ENCODE measurements at places on chromosomes 3 and 15.

DNA sequence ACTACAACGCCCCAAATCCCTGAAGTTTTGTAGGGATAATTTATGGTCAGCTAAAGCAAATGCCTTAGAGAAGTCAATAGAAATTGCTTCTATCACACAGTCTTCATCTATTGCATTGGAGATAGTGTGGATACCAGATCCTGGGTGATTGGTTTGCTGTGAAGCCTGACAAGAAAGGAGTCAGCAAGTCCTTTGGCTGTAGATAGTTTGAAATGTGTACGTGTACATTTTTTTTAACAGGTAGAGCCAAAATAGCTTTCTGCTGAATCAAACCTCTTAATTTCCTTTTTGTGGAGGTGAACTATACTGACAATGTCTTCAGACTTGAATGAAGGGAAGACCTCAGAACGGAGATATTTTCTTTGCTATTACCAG lies 312.3 kb downstream of the ZBBX start:
- no peak for DNase-seq

- DNase-seq = no peak
These were observed 10.3 kb downstream of the NCBP2 start for GRCh38 chr3:196931828-196932587.

- DNase-seq = no peak
These were observed 74.8 kb downstream of the PPM1L start for GRCh38 chr3:160830796-160831195.

DNA sequence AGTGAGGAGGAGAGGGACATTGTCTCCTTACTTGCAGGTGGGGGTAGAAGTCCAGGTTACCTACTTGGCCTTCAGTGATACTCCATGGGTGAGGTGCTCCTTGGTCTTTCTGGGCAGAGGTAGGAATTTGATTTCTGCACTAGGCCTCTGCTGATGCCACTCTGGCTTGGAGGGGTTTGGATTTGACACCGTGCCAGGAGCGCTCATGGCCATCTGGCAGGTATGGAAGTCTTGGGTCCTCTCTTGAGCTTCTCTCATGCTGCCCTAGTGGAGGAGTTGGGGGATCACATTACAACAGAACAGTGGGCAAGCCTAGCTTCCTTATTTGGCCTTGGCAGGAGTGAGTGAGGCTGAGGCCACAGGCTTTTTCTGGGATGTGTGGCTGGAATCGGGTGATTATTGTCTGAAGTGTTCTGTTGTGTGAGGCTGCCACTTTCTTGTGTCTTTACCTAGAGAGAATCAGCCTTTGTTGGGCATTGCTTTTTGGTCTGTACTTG lies 525.0 kb downstream of the GABRG3 start:
- DNase-seq = no peak

- no peak for DNase-seq
These were observed 3.0 kb upstream of the LPP start for GRCh38 chr3:188150982-188151381.

GRCh38 chr15:33113666-33114373 lies 80.7 kb downstream of the FMN1 start:
- DNase-seq = no peak

GRCh38 chr3:128498901-128499530 lies 6.0 kb upstream of the GATA2 start:
- DNase-seq = no peak

DNA sequence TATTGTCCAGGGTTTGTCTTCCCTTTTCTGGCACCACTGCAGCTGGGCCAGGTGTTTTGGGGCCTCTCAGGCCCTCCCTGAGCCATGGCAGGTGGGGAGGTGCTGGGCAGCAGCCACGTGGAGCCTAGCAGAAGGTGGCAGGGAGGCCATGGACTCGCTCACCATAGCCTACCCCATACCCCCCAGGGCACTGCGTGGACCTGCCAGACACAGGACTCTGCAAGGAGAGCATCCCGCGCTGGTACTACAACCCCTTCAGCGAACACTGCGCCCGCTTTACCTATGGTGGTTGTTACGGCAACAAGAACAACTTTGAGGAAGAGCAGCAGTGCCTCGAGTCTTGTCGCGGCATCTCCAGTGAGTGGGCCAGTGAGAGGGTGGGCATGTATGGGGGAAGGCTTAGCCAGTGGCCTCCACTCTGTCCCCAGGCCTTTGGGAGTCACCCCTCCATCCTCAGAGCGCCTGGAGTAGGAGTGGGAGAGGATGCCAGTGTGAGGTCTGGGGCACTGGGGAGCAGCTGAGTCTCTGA lies 11.9 kb downstream of the SPINT1 start:
- no peak for DNase-seq

DNA sequence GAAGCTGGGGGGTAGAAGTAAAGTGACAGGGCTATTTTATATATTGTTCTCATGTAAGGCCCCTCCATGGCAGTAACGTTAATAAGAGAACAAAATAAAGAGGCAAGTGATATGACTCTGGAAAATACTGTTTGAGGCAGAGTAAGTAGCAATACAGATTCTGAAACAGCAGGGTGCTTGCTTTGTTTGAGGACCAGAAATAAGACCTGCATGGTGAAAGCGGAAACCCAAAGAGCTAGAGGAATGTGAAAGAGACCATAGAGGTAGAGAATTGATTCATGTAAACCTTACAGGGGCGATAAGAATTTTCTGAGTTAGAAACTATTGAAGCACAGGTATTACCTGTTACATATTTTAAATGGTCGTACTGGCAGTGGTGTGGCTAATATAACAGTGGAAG lies 1517.1 kb downstream of the SI start:
- DNase-seq = no peak

GRCh38 chr3:106004826-106005225 lies 136.0 kb upstream of the CBLB start:
- DNase-seq = no peak

- no peak for DNase-seq
These were observed 119.5 kb upstream of the TMCO5A start for GRCh38 chr15:37814847-37815515.

DNA sequence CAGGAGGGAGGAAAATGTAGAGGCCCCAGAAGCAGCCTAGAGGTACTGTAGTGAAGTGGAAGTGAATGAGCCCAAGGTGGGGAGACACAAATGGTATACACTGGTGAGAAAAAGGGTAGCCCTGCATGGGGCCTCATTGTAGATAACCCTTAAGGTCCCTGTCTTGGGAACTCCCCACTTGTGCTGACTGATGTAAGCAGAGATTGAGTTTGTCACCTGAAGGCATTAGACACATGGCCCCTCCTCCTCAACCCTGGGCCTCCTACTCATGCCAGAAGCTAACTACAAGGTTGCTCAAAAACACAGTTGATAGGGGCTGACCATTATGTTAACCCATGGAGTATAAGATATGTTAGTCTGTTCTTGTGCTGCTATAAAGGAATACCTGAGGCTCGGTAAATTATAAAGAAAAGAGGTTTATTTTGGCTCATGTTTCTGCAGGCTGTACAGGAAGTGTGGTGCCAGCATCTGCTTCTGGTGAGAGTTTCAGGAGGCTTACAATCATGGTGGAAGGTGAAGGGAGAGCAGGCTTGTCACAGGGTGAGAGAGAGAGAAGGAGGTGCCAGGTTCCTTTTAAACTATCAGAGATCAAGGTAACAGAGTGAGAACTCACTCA lies 84.6 kb upstream of the RNU6-1 start:
- no peak for DNase-seq

- no peak for DNase-seq
These were observed 290.4 kb upstream of the STT3B start for GRCh38 chr3:31242026-31242960.

DNA sequence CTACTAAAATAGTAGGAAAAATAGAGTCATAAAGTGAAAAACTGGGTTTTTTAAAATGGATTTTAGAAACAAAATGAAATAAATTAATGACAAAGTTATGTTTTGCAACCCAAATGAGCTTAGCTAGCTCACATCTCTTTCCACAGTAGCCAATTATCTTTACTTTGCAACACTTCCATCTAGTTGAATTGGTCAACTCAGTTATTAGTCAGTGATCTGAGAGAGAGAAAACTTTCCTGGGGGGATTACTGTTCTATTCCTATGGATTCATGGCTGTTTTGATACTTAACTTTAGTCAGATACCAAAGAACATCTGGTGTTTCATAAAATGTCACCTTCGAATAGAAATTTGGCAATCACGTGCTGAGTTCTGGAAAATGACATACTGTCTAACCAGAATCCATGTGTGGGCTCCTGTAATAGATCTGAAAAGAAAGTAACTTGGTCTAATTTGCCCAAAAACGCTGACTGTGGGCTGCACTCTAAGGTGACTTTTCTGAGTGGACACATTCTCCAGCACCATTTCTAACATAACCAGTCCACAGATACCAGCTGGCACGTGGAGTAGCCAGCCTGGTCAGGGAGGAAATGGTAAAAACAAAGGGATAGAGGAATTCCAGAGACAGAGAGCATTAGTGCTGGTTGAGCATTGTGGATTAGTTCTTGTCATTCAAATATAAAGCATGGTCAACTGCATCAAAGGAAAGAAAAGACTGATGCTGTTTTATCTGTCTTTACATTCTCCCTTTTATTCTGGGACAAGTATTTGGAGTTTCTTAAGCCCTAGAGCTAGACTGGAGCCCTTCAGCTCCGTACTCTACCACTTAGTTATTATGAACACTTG lies 45.2 kb upstream of the CCDC80 start:
- DNase-seq = no peak

DNA sequence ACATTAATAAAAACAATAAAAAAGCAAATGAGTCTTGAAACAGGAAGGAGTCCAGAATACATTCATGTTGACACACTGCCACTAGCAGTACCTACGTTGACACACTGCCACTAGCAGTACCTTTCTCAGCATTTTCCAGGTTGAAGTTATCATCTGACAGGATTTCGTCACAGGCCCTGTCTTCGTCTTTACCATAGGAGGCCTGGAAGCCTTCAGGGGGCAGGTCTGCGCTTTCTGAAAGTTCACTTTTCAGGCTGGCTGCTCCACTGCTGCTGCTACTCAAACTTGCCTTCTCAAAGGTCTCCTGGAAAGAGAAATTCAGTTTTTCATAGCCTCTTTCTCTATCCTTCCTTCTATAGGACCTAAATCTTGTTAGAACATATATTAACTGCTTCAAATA lies 194.7 kb downstream of the NEK10 start:
- DNase-seq = no peak

DNA sequence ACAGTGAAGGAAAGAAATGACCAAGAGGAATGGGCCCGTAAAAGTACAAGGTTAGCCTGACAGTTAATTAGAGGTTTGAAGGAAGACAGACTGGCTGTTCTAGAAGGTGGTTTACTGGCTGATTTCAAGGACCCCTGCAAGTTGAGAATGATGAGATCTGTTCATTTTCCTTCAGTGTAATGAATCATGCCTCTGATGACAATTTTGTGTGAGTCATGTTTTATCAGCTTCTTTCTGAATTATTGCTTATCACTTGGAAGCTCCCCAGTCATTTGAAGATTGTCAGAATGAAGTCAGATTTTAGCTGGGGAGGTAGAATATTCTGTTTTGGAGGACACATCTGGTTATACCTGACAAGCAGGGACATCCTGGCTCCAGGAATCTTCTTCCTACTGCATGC lies 50.6 kb downstream of the DRD3 start:
- DNase-seq = no peak

DNA sequence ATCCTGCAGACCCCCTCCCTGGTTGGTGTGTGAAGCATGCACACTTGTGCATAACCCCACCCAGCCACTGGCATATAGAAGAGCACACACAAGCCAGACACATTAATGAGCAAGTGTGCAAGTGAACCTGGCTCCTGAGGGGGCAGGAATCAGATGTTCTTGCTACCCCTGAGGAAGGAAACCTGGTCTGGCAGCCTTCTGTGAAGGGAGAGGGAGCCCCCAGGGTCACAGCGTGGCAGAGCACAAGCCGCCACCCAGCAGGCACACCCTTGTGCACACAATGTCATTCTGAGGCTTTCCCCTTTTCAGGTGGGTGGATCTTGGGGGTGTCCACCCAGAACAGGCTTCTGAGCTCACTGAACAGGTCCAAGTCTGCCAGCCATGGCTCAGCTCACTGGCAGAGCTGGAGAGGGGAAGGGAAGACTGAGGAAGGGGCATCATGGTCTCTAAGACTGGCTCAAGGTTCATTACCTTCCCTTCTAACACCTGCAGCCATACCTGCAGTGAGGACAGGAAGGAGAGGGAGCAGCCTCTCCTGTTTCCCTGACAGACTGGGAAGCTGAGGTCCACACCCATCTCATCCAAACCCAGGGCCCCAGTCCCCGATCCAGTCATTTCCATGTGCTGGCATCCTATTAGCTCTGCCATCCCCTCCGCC lies 31.6 kb upstream of the SEMA3F start:
- DNase-seq = no peak

- DNase-seq = no peak
These were observed 15.8 kb downstream of the IGSF11 start for GRCh38 chr3:119018690-119019463.

DNA sequence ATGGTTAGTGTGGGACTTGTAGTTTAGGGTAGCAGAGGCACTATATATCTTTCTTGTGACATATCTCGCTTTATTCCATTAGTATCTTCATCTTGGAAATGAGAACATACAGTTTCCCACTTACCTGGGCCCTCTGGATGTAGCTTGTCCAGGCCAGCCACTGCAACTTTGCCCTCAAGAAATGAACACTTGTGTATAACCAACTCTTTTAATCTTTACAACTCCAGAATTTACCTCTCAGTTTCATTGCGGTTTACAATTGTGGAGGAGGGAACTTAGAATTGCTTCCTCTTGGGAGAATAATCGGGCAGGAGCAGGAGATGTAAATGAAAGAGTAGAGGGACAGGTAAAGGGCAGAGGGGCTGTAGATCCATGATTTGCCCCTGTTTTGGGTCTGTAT lies 18.4 kb upstream of the TRA2B start:
- DNase-seq = no peak

DNA sequence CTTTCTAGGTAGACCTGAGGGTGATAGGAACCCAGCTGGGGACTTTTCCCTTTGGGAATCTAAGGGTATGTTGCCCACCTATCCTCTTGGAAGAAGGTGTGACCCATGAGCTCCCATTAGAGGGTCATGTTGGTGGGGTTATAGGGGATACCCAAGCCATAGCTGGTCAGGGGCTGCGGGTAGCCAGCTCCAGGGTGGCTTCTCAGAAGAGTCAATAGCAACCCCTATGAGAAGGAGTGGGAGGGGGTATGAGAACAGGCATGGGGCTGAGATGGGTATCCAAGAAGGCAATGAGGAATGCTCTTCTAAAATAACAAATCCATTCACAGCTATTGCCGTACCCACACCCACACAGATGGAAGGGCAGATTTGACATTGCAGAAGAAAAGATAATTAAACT lies 217.8 kb downstream of the UACA start:
- no peak for DNase-seq

DNA sequence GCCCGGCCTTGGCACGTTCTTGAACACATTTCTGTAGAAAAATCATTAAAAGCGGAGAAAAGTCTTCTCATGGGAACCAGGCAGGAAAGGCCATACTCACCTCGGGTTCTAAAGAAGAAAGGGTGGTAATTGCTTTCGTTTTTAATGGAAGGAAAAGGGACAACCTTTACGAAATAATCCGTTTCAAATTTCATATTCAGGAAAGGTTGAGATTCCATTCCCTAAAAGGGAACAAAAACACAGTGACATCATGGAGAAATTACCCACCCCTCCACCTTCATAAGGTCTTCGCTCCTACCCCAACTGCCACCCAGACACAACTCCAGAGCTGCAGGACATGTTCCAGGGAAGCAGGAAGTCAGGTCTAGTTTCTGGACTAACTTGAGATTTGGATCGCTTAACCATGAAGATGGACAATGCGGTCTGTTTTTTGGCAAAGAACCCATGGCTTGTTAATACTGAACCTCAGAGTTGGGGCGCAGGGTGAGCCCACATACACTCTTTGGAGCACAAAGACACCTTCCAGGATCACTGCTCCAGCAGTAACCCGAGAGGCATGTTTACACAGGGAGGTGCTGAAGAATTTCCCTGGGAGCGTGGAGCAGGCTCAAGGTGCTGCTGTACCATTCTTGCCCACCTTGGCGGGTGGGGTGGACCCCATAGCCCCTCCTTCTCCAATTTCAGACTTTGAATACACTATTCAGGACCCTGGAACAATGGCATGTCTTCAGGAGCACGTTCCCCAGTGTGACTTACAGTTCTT lies 49.2 kb downstream of the SPATA12 start:
- DNase-seq = no peak

All from activated gamma-delta T cell (primary cell).